Calu3 (cell line): ENCODE measurements at places on chromosomes 1 and 21. TPM values are rescaled to one million over a fixed set of nuclear protein-coding genes. Genes with fewer than 3 reads are reported as not detected.

Gene COL11A1
- not detected in 2 replicates for total RNA-seq

GRCh38 chr1:53125122-53125521 is 17.3 kb downstream of the SLC1A7 start:
- no peak for DNase-seq

- DNase-seq: no peak
Measured at GRCh38 chr1:53938136-53938830, 7.2 kb downstream of the IFT25 start.

- no peak for DNase-seq
Measured at GRCh38 chr1:198674009-198674408, 35.2 kb downstream of the PTPRC start.

DNA sequence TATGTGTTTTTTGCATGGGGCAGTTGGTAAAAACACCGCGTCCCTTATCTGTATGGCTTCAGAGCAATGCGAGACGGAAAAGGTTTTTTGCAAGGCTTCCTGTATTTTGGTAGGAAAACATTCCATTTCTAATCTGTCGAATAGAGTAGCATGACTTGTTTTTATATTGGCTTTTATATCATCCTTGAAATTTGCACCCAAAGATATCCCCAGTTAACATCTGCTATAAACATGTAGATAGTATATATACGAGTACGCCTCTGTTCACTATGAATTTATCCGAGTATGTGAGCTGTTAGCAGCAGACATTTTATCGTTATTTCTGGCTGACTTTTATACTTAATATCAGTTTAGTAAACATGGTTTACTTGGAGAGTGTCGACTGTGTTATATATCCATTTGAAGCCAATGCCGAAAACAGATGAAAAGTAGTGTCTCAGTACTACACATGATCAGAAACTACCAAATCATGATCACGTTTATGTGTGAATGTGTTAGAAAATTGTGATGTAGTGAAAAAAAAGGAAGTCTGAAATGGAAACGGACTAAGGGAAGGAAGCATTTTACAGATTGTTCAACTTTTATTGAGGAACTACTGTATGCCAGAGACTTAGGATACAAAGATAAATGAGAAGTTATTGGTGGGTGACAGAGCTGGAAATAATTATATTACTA is 1.0 kb downstream of the LEPR start:
- no peak for DNase-seq

- DNase-seq: no peak
Measured at GRCh38 chr1:110597966-110598365, 8.2 kb downstream of the KCNA2 start.

Gene VASH2
- total RNA-seq: 4.7 and 5.8 TPM in 2 replicates

DNA sequence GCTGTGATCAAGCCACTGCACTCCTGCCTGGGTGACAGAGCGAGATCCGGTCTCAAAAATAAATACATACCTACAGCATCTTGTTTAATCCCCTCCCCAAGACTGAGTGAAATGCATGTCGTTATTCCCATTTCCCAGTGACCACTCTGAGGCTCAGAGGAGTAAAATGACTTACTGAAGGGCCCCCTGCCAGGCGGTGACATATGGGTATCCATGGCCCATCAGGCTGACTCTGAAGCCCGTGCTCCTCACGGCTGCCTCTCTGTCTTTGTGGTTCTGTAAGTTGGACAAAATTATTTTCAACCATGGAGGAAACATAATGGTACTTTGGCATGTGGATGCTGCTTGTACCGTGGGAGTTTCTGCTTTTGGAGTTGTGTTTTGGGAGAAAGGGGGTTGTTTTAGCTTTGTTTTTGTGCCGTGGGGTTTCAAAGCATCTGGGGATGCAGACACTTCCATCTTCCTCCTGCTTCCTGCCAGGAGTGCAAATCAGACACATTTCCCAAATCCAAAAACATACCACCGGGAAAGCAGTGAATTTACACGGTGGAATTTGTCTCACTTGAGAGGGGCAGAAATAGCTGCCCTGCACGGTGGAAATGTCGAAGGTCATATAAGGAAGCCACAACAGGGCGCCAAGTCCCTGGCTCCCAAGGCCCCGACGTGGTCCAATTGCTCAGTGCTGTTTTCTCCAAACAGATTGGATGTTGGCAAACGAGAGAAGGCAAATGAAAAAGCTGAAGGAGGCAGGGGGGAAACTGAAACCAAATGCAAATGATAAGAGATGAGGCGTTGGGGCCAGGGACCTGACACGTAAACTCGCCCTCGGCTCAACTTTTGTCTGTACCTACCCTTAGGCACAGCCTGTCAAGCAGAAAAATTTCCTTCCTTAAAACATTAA is 17.1 kb upstream of the PINK1 start:
- no peak for DNase-seq

Gene RNU1-3
- total RNA-seq: 1,678 and 1,905 TPM in 2 replicates

GRCh38 chr1:25695090-25695770 is 78.6 kb downstream of the MAN1C1 start:
- DNase-seq: peak; percentile 14

- no peak for DNase-seq
Measured at GRCh38 chr1:235947989-235948388, 81.3 kb upstream of the LYST start.

Gene BTBD8
- total RNA-seq: 3.8 and 4.0 TPM in 2 replicates

DNA sequence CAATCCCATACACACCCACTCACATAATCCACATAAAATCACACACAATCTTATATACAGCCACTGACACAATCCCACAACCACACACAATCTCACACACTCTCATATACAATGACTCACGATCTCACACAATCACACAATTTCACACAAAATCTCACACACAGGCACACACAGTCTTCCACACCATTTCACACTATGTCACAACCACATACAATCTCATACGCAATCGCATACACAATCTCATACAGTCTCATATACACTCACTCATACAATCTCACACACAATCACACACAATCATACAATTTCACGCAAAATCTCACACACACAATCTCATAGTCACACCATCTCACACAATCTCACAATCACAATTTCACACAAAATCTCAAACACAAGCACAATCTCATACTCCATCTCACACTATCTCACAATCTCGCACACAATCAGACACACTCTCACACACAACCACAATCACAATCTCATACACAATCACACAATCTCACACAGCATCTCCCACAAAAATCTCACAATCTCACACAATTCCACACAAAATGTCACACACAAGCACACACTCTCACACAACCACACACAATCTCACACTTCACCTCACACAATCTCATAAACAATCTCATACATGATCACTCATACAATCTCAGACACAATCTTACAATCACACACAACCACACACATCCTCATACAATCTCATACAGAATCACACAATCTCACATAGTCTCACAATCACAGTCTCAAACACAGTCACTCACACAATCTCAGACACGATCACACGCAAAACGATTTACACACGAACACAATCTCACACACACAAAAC is 18.5 kb downstream of the CASZ1 start:
- DNase-seq: no peak

GRCh38 chr21:23887725-23888306 is 1719.5 kb downstream of the MRPL39 start:
- DNase-seq: no peak

Gene LRRC53
- not detected in 2 replicates for total RNA-seq

Gene RIMKLA
- total RNA-seq: 0.95 and 1.3 TPM in 2 replicates

Gene WNT3A
- total RNA-seq: not detected in 2 replicates

DNA sequence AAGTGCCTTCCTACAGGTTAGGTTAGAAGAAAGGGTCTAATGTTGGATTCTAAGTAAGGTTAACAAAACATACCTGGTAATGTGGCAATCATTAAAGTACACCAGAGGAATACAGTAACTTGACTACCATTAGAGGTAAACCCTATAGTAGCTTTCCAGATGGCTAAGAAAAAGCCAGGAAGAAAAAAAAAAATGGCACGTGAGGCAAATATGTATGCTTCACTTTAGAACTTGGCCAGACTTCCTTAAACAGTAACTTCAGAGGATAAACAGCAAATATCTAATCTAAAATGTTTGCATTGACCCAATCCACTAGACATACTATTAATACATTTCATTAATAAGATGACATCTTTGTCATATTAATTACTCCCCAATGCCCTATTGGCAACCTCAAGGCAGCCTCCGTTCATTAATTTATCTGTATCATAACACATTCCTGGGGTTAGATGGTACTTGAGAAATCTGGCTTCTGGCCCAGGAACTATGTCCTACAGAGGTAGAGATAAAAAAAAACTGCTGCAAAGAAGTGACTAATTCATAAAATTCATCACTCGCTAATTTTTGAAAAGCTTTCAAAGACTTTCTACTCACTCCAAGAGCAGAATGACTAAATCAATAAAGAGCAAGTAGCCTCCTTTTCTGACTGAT is 5.8 kb downstream of the DCAF8 start:
- DNase-seq: peak; percentile 10

DNA sequence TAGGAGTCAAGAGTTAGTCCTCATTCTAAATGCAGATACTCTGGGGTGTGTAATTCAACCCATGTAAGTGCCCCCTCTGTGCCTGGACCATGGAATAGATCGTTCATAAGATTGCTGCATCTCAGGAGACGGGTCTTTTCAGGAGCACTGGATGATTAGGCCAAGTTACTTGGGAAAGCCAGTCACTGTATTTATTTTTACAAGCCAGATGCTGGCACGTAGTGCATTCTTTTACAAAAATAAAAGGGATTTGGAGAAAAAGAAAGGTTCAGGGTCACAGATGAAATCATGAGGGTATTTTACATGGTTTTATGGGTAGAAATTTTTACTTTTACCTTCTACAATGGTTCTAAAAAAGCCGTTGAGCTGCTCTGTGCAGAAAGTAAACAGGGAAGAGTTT is 102.6 kb upstream of the UBE2U start:
- no peak for DNase-seq

- peak; percentile 71 for DNase-seq
Measured at GRCh38 chr1:169103480-169103893, 3.0 kb upstream of the ATP1B1 start.

- no peak for DNase-seq
Measured at GRCh38 chr1:6370006-6370405, 23.6 kb downstream of the ACOT7 start.

GRCh38 chr1:38941093-38941492 is 537 bp downstream of the RHBDL2 start:
- DNase-seq: peak; percentile 44

Gene PDC
- total RNA-seq: not detected in 2 replicates

- DNase-seq: no peak
Measured at GRCh38 chr1:28112388-28113241, 24.2 kb upstream of the EYA3 start.

DNA sequence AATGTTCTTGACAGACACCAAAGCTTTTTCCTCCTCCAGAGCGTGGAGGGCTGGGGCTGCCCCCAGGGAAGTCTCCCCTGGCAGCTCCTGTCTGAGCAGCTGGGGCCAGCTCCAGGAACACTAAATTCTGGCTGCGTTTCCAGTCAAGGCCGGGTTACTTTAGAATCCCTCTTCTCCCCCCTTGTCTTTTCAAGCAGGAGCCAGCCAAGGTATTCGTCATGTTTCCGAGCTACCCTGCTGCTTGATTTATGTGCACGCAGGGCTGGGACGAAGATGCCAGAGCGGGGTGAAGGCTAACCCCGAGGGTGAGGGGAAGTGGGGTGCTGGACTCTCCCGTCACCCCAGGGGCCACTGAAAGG is 68.1 kb upstream of the ANGPTL1 start:
- no peak for DNase-seq

Gene KIF1B
- 17.1 and 17.8 TPM in 2 replicates for total RNA-seq

Gene DCAF8
- 119 and 126 TPM in 2 replicates for total RNA-seq

DNA sequence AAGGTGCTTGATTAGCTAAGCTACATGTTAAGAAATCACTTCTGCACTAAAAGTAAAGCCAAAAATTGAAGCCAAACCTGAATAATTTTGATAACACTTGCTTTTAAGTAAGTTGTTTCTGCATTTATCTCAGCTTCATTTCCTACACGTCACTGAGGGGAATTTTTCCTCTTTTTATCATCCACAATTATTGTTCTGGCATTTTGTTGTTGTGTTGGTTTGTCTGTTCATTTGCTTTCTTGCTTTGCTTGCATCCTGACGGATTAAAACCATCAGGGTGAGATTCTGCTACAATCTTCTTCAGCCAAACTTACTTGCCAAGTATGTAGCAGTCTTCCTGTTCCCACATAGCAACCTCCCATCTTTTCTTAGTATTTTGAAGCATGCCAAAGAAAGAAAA is 18.0 kb upstream of the EEIG2 start:
- no peak for DNase-seq

- no peak for DNase-seq
Measured at GRCh38 chr1:214638459-214638807, 35.4 kb downstream of the CENPF start.

Gene S100A9
- total RNA-seq: 5.0 and 10.6 TPM in 2 replicates

DNA sequence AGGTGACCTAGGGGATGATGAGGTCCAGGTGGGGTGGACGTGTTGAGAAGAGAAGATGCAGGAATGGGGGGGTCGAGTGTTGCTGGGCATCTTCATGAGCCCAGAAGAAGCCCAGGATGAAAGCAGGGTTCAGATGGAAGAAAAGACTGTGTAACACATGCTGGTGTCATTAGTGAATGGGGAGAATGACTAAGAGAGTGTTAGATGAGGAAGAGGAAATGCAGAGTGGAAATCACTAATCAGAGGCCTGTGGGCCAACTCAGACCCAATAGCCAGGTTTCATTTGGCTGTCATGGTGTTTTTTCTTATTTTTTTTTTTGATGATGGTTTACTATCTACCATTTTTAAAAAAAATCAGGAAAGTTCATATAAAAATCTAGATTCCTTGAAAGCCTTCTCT is 180.8 kb upstream of the CAMK1G start:
- DNase-seq: no peak

DNA sequence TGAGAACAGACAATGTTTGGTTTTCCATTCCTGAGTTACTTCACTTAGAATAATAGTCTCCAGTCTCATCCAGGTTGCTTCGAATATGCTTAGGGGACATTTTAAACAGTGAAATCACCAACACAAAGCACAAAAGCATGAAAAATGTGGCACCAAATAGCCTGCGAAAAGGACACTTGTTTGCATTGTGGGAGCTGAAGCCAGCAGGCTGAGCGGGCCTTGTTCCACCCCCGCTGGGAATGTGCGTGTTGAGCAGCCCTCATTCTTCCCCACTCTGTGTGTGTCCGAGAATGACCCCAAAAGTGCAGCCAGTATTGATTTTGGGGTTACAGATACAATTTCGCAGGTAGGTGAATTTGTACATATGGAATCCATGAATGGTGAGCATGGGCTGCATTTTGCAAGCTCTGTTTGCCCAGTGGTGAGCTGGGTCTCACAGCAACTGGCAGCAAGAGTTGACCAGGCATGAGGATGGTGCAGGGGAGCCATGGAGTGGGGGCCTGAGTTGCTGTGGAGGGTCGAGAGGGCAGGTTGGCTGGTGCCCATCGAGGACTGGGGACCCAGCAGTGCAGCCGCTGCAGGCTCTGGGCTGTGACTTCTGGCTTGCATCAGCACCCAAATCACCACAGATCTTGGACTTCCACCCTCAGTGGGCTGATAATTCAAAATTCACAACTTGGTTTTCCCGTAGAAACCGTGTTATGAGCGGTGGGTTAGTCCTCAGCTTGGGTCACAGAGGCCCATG is 29.4 kb downstream of the NENF start:
- DNase-seq: no peak

DNA sequence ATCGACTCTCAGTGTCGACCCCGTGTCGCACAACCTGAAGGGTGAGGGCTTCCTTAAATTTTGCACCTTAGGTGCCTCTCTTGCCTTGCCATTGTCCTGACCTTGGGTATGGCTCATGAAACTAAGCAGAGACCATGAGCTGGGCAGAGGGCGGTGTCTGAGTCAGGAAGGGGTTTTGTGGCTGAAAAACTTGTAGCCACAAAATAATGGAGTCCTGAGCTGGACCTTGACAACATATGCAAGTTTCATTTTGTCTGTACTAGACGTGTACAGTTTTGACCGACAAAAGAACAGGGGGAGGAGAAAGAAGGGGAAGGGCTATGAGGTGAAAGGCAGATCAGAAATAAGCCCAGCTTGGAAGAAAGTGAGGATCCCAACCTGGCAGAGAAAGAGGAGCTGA is 8.3 kb upstream of the RUNX1 start:
- DNase-seq: no peak
